ENCODE measurements at places on chromosomes 12 and 14. TPM values are rescaled to one million over a fixed set of nuclear protein-coding genes. Genes with fewer than 3 reads are reported as not detected.

Gene IRAK3
- total RNA-seq: 9.3 TPM

Gene SCYL2
- 31.0 TPM for total RNA-seq

Gene P2RX2
- not detected for total RNA-seq

Gene MSRB3
- 138 TPM for total RNA-seq

All from right cardiac atrium (tissue), 5 donors.